GM12865 (cell line): ENCODE measurements at places on chromosomes 11 and 22.

- DNase-seq = peak; percentile 32
Measured at GRCh38 chr11:36056160-36056751, 112.4 kb downstream of the LDLRAD3 start.

DNA sequence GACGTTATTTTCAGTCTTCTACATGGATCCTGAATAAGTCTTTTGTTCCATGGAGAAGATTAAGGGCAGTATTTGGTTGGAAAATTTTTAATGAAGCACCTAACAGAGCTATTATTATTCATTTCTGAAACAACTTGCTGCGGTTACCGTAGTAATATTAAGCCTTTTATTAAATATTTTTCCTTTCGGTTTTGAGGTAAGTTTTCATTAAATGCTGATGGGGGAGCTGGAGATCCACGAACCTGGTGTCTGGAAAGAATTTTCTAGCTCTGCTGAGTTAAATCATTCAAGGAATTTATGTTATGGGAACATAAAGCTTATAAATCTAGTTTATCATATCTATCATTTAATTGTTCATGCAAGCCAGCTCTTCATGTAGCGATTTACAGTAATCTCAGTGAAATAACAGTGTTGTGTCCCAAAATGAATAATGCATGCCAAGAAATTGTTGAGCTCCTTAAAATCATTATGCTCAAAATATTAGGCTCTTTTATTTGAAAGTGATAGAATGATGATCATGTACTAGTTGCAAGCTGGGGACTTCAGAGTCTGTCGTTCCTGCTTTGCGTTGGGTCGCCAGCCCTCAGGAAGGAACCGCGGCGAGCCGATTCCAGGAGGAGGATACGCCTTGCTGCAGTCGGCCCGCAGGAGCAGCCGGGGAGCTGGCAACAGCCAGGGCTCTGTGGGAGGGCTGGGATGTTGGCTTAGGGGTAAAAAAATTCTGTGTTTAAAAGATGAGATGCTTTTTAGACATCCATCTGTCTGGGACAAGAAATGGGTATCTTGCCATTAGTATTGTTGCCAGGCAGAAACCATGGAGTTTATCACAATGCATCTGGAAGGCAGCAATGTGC is 83.1 kb downstream of the TBC1D22A start:
- DNase-seq = no peak

- no peak for DNase-seq
Measured at GRCh38 chr22:39577900-39578299, 7.3 kb downstream of the CACNA1I start.

DNA sequence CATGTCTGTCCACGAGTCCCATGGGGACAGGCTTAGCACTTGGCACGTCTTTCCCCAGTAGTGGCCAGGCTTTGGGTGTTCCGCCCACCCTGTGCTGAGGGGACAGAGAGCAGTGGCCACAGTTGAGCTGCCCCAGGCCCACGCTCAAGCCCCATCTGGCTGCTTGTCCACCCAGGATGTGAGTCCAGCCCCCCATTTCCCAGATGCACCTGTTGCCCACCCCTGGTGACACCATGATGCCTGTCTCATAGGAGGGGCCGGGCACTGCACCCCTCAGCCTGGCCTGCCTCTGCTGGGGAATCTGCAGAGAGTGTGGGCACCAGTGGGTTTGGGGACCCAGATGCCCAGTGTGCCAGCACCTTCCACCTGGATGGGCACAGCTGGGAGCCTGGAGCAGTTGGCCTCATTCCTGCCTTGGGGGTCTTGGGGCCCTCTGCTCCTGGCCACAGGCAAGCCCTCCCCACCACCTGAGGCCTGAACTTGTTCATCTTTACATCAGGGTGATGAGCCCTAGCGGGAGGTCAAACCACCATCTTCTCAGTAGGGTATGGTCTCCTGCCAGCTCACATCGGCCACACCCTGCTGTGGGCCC is 5.7 kb downstream of the SIGIRR start:
- DNase-seq = no peak

- DNase-seq = no peak
Measured at GRCh38 chr22:17514084-17514483, 49.2 kb upstream of the SLC25A18 start.

- DNase-seq = peak; percentile 6
Measured at GRCh38 chr11:71086687-71087258, 165.6 kb downstream of the SHANK2 start.

- no peak for DNase-seq
Measured at GRCh38 chr11:124339396-124340141, 19.6 kb upstream of the OR8D2 start.

DNA sequence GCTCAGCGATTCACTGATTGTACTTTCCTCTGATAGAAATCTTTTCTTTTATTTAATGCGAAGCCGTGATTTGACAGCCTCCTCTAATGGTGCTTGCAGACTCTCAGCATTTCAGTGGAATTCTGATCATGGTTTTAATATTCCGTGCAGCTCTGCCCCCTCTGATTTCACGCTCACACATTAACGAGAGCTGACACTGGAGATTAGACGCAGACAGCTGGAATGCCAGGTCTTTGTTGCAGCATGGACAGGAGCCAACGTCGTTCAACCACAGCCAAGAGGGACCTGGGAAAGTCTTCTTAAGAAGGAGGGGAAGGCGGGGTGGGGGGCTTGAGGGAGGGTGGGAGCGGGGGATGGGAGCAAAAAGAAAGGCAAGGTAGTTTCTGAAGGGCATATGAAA is 186.4 kb downstream of the BLID start:
- no peak for DNase-seq

DNA sequence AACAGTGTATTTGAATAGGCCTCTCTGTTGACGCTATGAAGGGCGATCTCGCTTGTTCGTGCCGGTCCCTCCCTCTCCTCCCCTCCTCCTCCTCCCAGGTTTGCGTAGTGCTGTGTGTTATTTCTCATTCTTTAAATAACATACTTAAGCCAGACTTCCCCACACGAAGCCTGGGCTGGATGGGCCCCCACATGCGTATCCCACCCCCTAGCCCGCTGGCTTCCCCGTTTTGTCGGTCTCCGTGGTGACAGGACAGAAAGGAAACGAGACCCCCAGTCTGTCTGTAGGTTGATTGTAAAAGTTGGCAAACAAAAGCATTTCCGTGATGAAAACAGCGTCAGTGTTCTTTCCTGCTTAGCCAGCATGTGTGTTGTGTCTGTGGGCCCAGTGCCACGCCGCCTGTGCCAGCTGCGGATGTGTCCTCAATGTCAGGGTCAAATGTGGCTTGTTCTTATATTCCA is 27.3 kb downstream of the FAM118A start:
- no peak for DNase-seq

DNA sequence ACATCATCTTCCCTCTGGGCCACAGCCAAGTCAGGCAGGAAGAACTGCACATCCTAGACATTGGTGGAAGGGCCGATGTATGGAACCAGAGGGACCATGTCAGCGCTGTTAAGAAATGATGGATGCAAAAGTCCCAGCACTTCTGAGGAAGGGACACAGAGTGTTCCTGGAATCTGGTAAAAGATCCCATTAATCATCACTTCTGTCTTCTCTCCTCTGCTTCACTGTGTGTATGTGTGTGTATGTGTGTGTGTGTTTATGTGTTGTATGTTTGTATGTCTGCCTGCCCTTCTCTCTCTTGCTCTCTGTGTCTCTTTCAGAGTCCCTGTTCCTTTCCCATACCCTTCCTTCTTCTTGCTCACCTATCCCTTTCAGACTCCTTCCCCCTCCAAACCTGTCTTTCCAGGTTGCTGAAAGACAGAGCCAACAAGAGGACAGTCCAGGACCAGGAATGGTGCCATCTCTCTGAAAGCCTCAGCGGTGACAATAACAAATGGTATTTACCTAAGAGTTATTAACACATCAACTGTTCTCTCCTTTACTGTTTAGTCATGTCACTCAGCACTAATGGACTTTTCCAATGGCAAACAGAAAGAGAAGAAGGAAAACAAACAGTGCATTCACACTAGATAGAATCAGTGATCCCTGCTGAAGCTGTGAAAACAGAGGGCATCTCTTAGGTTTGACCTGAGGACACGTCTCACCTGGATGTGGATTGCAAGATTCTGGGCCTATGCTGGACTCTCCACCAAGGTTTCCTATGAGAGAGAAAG is 47.1 kb downstream of the EHF start:
- no peak for DNase-seq

- DNase-seq = no peak
Measured at GRCh38 chr11:119118946-119119345, 2.4 kb upstream of the HINFP start.

DNA sequence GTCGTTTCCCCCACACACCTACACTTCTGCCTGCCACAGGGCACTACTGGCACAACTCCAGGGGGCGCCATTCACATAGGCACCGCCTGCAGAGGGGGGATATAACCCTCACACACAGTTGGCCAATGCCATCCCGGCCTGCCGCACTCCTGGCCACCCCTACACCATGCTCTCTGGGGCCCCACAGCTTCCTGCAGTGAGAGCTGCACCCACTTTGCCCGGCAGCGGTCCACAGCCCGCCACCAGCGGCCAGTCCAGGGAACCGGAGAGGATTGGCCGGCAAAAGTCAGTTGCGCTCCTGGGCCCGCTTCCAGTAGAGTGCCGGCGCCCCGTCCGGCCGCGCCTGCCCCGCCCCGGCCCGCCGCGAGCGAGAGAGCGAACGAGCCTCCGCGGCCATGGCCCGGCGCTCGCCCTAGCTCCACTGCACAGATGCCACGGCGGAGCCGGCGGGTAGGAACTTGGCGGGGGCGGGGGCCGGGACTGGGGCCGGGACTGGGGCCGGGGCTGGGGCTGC is 25.6 kb upstream of the SUSD2 start:
- peak; percentile 76 for DNase-seq

DNA sequence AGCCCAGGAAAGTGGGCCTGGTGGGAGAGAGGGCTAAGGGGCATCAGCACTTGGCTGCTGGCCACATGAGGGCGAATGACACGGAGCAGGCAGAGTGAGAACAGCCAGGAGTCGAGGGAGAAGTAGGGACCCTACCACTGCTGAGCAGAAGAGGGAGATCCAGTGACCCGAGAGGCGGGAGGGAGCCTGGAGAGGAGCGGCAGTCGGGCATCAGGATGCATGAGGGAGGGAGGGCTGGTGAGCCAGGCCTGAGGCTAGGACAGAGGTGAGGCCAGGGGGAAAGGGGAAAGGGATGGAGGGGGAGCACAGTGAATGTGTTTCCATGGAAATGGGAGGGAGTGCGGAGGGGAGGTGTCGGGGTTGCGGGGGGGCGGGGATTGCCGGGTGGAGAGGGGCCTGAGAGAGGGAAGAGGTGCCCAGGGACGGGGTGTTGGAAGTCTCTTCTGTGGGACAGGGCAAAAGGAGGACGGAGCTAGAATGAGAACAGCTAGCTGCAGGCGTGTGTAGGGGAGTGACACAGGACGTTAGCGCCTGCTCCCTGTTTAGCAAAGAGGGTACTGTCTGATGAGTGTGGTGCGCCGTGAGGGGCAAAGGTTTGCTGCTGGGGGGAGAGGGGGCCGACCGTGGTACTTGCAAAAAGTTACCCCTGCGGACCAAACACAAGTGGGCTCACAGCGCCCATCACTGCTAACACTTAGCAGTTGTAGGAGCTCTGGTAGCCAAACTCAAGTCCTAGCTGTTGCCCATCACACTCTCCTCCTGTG is 37.1 kb upstream of the WNT11 start:
- no peak for DNase-seq

GRCh38 chr11:18371279-18371678 is 23.1 kb upstream of the LDHA start:
- no peak for DNase-seq

DNA sequence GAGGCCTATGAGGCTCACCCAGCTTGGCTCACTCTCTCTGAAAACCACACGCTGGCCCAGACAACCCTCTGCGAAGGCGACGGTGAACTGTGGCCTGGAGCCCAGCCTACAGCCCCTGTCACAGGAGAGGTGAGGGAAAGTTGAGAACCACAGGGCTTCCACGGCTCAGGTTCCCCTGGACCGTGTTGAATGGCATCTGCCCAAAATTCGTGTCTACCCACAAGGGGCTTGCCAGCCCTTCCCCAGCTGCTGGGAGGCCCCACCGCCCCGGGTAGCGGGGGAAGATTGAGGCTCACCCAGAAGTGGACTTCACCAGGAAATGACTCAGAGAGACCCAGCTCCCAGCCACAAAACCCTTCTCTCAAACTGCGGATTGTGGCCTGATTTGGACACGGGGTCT is 197.1 kb downstream of the CTTN start:
- peak; percentile 30 for DNase-seq

DNA sequence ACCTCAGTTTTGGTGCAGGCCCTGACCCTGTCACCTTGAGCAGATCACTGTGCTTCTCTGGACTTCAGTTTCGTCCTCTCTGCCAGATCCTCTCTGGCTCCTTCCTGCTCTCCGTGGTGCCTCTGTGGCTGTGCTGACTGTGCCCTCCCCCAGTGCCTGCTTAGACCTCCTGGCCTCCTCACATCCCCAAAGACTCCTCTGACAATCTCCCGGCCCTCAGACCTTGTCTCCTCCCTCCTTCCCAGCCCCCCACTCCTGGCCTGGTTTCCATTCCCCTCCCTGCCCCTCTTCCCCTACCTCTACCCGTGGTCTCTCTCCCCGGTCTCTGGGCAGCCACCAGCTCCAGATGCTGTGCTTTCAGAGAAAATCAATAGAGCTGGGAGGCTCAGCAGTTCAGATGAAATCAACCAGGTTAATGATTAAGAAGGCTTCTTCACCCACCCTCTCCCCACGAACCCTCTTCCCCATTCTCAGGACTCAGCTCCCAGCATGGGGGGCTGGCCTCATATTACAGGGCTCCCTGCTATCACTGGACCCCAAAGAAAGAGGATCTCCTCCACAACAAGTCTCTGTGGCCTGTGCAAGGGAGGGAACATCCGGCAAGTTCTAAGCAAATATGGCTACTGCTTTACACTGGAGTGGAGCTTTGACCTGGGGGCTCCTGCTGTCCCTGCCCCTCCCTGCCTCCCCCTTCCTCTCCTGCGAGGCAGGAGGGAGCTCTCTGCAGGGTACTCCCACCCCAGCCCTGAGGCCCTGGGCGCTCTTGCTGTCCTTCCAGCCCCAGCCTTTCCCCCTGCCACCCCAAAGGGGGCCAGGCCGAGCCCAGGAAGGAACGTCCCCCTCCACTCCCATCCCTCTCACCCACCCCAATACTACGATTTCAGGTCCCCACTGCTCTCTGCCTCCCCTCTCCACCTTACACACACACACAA is 8.5 kb downstream of the BACE1-AS start:
- DNase-seq = no peak

- DNase-seq = no peak
Measured at GRCh38 chr11:92314499-92314898, 89.9 kb downstream of the FAT3 start.

DNA sequence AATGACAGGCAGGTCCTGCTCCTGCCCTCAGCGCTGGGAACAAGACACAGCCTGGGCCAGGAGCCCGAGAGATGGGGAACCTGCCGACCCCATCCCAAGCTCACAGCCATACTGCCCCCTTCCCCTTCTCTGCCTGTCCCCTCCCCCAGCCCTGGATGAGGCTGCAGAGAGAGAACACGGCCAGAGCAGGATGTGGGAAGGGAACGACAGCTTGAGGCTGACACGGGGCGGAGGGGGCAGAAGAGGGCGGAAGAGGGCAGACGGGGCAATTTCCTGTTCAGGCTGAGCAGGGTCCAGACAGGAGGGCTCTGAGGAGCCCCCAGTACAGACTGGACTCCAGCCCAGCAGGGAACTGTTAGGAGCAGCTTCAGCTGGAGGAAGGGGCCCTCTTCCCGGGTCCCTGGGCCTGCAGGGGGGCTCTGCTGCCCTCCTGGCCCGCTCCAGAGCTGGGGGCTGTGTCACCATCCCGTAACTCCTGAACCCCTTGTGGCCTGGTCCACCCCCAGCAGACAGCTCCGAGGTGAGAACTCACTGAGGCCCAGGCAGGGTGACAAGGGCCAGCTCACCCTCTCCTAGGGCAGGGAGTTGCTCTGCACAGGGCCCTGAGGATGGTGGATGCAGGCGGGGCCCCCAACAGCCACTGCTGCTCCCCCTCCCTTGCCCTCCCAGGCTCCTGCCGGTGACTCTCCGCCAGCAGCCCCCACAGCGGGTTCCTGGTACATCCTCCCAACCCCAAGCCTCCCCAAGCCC is 5.7 kb downstream of the CTSD start:
- DNase-seq = no peak
